Fibroblast of upper back skin (primary cell): ENCODE measurements at places on chromosomes 6 and 20.

GRCh38 chr6:34027445-34027936, 118.4 kb downstream of the GRM4 start:
- peak; percentile 28 for DNase-seq

DNA sequence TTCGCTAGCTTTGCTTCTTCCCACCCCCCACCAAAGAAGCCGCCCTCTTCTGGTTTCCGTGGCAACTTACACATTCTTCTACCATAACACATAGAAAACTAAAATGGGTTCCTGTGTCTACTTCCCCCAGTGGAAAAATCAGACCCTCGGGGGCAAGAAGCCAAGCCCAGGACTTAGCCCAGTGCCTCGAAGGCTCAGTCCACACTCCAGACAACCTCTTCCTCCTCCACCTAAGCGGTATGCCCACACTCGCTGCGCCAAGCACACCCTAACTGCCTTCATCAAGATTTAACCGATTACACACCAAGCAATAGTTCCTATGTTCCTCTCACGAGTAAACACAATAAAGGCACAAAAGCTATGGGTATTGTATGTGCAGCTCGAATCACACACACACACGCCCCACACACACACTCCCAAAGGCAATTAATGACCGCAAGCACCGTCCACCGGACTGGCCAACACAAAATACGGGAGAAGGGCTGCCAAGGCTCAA, 537 bp downstream of the PPIL4 start:
- peak; percentile 71 for DNase-seq

GRCh38 chr6:33343953-33344611, 26.5 kb upstream of the ZBTB22 start:
- DNase-seq, result no peak

DNA sequence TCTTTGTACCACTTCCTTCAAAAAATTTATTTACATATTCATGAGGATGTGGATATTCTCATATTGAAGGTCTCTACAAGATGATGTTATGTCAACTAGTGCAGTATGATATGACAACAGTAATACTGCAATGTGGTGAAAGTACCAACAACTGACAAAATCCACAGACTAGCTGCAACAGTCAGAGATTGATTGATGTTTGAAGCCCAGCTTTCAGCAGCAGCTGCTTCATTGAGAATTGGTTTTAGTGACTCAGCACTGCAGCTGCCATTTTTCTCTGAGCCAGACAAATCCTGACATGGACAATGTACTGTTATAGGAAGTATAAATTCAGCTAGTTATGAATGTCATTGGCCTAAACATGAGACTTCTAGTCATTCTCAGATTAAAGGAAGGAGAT, 53.8 kb downstream of the PKIB start:
- DNase-seq, result no peak

- no peak for DNase-seq
Observed at GRCh38 chr6:41036601-41037000, 2.4 kb downstream of the UNC5CL start.

DNA sequence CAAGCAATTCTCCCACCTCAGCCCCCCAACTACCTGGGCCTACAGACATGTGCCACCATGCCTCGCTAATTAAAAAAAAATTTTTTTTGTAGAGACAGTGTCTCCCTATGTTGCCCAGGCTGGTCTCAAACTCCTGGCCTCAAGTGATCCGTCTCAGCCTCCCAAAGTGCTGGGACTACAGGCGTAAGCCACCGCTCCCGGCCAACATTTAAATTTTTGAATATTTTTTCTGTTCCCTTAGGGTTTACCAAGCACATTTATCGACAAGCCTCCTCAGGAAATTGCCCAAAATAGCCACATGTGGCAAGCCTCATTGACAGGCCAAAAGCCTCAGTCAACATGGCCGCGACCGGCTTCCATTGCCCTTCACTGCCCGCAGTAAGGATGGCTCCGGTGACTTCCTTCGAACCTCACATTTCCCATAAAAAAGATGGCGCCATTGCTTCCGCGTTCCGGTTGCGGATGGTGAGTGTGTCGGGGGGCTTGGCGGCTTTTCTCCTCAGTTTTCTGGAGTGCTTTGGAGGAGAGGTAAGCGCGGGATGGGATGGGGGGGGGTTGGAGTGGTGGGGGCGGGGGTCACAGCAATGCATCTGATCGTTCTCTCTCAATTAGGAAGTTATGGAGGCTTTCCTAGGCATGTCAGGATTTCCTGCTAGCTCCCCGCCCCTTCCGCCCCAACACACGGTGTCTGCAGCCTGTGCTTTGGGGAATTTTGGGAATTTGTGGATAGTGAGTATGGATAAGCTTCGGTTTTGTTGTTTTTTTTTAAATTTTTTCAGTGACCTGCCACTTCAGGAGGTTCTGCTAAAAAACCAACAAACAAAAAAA, at the start of gene SHLD1:
TSS of gene SHLD1 (plus strand) at position 450 of the 828 bp plus-strand sequence. CDS start 22,465 bp downstream, outside the sequence.
- peak; percentile 91 for DNase-seq

DNA sequence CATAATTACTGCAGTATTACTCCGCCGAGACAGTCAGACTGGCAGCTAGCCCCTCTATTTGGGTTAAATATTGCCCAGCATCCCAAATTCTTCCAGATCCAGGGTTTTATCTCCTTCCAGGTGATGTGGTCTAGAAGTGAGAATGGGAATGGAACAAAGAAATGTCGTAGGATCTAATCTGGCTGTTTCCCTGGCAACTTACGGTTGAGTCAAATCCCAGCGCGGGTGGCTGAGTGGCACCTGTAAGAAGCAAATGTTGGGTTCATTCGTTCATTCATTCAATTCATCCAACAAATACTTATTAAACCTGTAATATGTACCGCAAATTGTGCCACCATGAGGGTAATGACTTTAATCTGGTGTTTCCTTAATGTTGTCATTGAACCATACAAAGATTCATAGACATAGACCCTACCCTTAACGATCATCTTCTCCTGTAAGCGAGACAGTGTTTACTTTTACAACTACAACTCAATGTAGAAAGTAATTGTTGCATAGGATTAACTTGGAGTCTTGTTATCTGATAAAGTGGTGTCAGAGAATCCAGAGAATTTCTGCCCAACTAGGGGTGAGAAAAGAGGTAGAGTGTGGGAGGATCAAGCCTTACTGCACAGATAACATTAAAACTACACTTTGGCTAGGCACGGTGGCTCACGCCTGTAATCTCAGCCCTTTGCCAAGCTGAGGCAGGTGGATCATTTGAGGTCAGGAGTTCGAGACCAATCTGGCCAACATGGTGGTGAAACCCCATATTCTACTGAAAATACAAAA, 91.3 kb upstream of the ADGRF1 start:
- no peak for DNase-seq

DNA sequence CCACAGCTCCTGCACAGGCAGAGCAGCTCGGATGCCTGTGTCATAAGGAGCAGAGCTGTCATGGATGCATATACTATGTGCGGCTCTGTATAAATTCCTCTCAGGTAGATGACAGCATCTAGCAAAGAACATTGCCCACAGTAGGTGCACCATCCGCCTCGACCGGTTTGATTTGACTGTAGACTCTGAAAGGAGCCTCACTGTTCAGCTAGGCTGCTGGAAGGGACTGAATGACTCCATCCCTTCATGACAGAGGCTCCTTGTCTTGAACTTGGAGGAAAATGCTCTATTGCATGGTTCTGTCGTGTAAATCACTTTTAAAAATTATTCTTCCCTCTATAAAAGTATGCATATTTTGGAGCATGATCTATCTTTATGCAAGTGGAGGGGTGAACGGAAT, 128.8 kb upstream of the QKI start:
- no peak for DNase-seq

DNA sequence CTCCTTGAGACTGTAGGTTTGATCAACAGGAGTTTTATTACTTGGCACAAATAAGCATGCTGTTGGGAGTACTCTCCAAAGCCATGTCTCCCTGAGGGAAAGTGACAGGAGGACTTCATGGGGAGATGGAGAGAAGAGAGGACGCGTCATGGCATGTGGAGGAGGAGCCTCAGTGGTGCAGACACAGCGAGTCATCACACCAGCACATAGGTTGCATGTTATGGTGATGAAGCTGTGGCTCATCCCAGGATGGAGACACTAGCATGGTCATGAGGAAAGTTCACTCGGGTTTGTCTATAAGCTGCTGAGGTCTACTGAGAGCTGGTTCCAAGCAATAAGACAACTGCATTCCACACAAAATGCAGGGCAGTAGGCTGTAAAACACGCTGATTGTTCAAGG, 13.2 kb upstream of the SSTR4 start:
- peak; percentile 28 for DNase-seq

- DNase-seq, result no peak
Observed at GRCh38 chr20:61763740-61764400, 301.8 kb downstream of the TAF4 start.

DNA sequence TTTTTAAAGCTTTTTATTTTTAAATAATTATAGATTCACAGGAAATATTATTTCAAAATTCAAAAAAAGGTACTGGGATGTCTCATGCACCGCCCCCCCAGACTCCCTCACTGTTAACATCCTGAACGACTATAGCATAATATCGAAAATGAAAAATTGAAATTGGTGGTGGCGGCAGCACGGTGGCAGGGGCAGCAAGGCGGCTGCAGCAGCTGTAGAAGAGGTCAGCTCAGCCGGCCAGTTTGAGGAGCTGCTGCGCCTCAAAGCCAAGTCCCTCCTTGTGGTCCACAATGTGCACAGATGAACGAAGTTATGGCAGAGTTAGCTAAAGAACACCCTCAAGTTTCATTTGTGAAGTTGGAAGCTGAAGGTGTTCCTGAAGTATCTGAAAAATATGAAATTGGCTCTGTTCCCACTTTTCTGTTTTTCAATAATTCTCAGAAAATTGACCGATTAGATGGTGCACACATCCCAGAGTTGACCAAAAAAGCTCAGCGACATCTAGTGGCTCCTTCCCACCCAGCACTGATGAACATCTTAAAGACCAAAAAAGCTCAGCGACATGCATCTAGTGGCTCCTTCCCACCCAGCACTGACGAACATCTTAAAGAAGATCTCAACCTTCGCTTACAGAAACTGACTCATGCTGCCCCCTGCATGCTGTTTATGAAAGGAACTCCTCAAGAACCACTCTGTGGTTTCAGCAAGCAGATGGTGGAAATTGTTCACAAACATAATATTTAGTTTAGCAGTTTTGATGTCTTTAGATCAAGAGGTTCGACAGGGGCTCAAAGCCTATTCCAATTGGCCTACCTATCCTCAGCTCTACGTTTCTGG, 100.8 kb downstream of the FAM217A start:
- DNase-seq, result peak; percentile 89

GRCh38 chr6:160430203-160430602, 82.0 kb downstream of the SLC22A3 start:
- peak; percentile 49 for DNase-seq

DNA sequence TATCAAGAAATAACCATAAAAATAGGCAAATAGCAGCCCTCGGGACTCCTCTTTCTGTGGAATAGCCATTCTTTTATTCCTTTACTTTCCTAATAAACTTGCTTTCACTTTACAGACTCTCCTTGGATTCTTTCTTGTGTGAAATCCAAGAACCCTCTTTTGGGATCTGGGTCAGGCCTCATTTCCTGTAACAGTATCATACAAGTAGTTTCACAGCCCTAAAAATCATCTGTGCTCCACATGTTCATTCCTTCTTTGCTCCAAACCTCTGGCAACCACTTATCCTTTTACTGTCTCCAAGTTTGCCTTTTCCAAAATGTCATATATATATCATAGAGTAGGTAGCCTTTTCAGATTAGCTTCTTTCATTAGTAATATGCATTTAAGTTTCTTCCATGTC, 13.5 kb upstream of the NT5E start:
- DNase-seq, result peak; percentile 89

DNA sequence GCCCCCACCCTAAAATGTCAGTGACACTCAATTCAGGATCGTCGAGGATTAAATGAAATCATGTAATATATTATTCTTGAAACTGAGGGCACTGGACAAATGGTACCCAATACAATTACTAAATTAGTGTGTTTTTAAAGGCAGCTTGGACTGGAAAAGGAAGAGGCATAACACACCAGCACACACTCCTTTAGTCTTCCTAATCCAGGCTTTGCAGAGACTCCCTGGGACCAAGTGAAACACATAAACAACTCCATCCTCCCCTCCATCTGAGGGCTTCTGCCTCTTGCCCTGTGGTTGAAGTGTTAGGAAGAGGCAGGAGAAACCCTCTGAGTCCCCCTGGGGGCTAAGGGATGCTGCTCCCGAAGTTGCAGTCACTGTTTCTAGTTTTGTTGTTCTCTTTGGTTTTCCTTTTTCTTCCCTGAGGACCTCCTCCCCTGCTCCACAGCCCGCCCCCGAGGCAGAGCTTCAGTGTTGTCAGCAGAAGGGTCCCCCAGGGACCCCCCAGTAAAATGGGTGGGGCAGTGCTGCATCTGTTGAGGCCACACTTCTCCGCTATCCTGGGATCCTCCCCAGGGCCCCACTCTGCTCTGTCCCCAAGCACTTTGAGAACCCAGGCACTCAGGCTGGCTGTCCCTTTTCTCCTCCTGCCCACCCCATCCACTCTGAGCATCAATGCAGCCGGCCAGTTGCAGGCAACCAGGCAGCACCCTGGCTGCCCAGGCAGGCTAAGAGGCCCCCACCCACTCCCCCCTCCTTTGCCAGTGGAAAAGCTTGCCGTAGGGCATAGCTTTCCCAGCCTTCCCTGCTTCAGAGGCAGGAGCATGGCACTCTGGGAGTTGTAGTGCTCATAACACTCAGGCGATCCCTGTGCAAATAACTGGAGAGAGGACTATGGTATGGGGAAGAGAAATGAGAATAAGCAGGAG, 5.9 kb downstream of the TMEM63B start:
- peak; percentile 28 for DNase-seq

DNA sequence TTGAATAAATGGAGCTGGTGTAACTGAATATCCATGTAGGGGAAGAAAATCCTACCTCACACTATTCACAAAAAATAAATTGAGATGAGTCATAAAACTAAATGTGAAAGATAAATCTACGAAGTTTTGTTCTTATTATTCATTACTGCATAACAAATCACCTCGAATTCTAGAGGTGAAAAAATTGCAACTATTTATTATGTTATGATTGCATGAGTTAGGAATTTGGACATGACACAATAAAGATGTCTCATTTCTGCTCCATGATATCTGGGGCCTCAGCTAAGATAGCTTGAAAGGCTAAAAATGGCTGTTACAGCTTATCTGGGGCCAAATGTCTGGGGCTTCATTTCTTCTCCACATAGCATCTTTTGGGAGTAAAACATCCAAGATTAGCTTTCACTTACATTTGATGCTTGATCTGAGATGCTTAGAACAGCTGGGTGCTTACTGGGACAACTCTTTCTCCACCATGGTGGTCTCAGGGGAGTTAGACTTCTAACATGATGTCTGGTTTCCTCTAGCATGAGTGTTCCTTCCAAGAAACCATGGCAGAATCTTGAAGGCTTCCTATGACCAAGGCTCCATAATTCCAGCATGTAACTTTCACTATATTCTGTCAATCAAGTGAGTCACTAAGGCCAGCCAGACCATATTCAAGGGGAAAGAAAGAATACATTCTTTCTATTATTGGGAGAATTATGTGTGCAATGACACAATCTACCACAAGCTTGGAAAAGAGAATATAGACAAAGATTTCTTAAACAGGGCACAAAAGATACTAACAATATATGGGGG, 30.1 kb downstream of the OR2B6 start:
- peak; percentile 3 for DNase-seq

DNA sequence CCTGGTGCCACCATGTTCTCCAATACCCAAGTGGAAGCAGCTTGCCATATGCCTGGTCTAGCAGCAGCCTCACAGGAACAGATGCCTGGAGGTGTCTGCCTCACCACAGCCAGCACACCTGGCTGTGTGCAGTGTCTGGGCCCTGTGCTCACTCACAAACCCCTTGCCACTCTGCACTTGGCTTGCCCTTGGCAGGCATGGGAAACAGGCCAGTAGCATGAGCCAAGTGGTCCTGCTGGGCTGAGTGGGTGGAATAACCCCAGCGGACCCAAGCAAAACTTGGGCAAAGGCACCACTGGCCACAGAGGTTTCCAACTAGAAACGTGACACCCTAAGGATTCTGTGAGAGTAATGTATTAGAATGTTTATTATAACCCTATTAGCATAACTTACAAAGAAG, 600.5 kb upstream of the GJE1 start:
- no peak for DNase-seq
